ENCODE measurements at places on chromosomes 3 and 15. TPM values are rescaled to one million over a fixed set of nuclear protein-coding genes. Genes with fewer than 3 reads are reported as not detected.

Gene THPO
- total RNA-seq, result not detected

Gene CHRNA7
- 4.1 TPM for total RNA-seq

Gene PARP14
- total RNA-seq, result 9.1 TPM

Gene CAPN3
- 0.87 TPM for total RNA-seq

Gene GTPBP8
- 16.2 TPM for total RNA-seq

All from A549 treated with RU486 at 1 μM for 4 hours (cell line).